ENCODE measurements at places on chromosomes 3 and 15.

GRCh38 chr3:110814170-110815007 is 257.2 kb upstream of the NECTIN3 start:
- DNase-seq: peak; percentile 62

- DNase-seq: no peak
Observed at GRCh38 chr15:51758645-51759044, 7.2 kb downstream of the TMOD2 start.

DNA sequence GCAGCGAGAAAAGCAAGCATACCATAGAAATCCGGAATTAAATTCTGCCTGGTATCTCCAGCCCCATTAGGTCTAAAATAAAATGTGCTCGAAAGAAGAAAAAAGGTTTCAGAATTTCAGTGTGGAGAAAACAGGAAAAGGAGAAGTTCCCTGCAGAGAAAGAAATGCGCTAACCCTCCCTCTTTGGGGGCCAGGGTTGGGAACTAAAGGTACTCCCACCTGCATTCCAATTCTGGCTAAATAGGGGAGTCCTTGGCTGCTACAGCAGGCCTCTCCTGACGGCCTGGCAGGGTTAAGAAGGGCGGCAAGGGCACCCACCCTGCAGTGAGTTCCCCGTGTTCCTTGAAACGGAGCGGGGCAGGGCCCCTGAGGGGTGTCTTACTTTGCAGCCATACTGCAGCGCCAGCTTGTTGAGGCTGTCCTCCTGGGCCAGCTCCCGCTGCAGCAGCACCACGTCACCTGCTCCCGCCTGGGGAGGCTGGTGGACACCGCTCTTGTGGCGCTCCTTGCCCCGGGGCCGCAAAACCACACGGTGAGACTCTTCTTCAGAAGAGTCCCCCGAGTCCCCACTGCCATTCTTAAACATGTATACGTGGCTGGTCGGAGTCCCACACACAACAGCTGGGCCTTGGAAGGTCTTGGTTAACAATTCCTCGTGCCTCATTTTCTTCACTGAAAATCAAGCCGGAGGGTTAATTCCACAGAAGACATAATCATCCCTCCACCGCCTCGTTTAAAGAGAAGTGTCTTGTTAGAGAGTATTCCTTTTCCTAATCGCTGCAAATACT is 1.7 kb downstream of the LYSMD4 start:
- DNase-seq: no peak

DNA sequence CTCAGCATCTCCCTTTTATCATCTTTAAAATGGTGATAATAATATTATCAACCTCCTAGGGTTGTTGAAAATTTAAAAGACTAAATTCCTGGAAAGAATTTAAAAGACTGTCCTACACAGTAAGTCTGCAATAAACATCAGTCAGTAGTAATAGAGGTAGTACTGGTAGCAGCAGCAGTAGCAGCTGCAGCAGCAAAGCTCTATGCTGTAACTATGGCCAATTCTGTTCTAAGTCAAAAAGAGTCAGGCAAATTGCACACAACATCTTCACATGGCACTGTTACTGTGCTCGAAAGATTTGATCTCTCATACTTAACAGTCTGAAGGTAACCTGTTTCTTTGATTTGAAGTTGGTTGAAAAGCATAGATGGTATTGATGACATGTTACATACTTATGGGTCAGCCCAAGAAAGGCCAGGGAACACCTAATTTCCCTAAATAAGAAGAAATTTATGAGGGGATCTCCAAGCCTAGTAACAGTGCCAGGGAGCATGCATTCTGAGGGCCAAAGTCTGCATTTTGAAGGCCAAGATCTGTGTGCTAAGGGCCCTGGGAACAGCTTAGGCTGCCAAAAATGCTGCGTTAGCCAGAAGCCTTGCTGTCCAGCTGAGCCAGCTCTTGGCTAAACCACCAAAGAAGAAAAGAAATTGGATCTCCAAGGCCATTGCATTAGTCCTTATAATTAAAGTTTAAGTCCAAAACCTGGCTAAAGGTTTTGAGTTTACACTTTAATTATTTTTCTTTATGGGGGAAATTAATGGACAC is 68.2 kb downstream of the SIDT1 start:
- no peak for DNase-seq

DNA sequence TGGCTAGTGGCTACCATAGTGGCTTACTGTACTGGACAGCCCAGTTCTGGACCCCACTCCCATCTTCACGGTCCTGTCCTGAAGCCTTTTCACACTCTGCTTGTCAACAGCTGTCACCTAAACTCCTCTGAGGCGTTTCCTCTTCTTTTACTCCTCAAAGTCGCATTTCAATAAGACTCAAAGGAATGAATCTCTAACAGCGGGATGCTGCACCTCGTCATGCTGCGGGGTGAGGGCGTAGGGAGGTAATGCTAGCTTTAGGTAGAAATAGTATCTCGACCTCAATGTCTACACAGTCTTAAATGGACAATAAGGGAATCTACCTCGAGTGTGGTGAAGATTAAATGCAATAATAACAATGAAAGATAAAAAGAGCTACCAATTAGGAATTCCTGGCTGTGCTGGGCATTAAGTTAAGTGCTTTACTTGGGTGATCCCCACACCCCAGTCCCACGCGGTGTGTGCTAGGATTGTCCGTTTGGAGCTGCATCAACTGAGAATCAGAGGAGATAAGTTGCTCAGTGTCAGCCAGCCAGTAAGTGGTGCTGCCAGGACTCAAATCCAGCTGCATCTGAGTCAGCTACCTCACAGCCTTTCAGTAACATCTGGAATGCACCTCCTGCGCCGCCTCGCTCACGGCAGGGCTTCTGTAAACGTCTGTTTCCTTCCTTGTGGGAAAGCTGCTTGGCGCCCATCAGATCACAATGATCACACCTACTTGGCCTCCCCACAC is 14.0 kb downstream of the PLA2G4D start:
- peak; percentile 4 for DNase-seq

DNA sequence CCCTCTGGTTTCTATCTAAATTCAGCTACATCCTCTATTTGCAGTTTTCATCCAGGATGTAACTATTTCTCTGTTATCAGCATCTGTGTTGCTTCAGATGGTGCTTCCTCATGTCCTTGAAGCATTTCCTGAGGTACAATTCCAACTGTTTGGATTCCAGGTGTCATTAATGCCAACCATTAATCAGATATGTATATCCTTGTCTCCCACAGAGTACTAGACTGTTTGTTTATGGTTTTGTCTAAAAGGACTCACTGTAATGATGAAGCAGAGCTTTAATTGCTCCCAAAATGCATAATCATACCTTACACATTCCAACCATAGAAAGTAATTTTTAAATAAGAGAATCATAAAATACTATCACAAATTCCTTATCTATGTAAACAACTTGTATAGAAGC is 288.5 kb upstream of the MME start:
- no peak for DNase-seq

DNA sequence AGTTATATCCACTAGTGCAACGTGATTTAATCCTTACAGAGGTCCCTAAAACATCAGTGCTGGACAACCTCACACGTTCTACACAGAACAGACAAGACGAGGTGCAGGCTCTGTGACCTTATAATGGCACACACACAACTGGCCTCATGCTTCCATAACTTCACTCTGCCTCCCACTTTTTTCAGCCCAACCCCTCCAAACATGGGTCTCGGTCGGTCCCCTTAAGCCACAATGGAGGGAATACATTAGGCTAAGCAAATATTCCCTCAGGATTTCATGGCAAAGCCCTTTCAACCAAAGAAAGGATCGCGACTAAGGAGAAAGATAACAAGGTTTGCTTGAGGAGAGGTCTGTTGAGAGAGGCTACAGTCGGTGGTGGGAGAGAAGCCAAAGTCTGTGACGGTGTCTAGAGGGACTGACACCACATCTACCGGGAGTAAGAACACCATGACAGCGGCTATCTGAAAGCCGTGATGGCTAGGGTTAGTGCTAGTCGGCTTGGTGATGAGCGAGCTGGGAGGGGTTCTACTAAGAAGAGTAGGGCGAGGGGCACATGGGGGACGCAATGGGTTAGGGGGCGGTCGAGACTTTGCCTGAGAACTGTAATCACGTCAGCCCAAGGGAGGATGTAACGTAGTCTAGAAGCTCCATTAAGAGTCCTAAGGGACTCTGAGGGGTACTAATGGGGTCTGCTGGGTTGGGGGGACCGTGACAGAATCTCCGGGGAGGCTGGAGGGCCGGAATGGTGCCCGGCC is 1.0 kb downstream of the MYO9A start:
- DNase-seq: no peak

DNA sequence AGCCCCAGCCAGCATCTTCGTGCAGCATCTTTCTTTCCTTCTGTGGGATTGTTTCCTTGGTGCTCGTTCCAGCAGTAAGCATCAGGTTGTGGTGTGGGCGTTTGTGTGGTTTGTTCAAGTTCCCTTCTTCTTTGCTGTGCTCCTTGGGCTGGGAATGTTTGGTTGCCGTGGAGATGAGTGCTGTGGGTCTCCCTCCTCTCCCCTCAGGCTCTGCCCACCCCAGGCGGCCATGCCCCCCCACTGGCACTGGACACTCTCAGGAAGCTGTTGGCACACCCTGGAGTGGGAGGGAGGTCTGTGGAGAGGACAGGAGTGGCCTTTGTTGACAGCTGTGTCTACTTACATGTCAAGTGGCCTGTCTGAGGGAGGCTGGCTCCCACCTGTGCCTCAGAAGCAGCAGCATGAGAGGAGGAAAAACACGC is 46.5 kb upstream of the SACM1L start:
- DNase-seq: no peak

DNA sequence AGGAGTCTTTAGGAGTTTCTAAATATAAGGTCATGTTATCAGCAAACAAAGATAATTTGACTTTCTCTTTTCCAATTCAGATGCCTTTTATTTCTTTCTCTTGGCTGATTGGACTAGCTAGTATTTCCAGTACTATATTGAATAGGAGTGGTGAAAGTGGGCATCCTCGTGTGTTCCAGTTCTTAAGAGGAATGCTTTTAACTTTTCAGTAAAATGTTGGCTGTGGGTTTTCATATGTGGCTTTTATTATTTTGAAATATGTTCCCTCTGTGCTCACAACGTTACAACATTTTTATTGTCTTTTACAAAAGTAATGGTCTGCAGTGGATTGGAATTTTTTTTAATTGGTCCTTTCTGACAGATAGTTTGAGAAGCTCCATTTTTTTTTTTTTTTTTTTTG is 8.2 kb upstream of the ZNF280D start:
- no peak for DNase-seq

GRCh38 chr15:69337138-69337537 is 38.4 kb downstream of the PAQR5 start:
- DNase-seq: no peak

DNA sequence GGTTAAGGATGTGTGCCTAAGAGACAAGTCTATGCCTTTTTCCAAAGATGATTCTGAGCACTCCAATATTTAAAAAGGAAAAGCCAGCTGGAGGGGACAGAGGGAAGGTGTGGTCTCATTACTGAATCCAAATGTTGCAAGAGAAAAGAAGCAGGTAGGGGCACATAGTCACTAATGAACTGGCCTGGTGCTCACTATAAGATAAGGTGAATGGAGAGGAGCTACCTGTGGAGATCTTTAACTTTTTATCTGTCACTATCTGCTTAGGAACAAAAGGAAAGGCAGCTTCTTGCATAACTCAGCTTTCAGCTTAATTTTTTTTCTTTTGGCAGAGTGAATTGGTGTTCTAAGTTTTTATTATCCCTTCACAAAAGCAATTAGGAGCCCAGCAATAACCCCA is 69.1 kb downstream of the RPN1 start:
- no peak for DNase-seq

- peak; percentile 32 for DNase-seq
Observed at GRCh38 chr3:55487381-55488241, 505 bp upstream of the WNT5A start.

- no peak for DNase-seq
Observed at GRCh38 chr15:72202302-72202701, 4.7 kb upstream of the GRAMD2A start.

- no peak for DNase-seq
Observed at GRCh38 chr3:87145553-87145952, 81.6 kb upstream of the CHMP2B start.

GRCh38 chr3:46939578-46940445 is 36.7 kb downstream of the CCDC12 start:
- DNase-seq: no peak

DNA sequence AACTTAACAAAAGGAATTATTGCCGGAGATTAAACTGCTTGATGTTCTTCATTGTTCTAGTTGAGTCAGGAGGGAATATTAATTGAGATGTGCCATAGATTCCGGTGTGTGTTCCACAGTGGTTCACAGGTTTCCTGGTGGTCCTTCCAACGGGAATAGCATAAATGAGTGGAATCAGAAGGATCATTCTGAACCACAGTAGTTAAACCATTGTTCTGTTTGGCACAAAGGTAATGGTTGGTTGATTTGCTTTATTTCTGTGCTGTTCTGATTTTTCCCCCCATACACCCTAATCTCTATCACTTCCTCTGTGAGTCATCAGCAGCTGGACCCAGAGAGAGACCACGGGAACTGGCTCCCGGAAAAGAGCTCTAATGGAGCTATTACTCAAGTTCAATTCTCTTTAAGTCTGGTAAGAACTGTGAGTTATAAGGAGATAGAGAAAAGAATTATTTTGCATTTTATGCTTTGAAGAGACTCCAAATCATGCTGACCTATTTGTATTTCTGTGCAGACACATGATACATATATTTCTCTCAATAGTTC is 627.2 kb downstream of the ZIC1 start:
- DNase-seq: no peak

- no peak for DNase-seq
Observed at GRCh38 chr3:16069149-16069922, 105.1 kb upstream of the GALNT15 start.

GRCh38 chr15:82298032-82298431 is 35.4 kb downstream of the SAXO2 start:
- no peak for DNase-seq

Measured in activated T-cell treated with anti-CD3 and anti-CD28 coated beads, Interleukin-2, amount 50 U/mL, for 48 hours (primary cell).